ENCODE measurements at places on chromosomes 16 and 17. TPM values are rescaled to one million over a fixed set of nuclear protein-coding genes. Genes with fewer than 3 reads are reported as not detected.

- no peaks in the 10 kb centered on the region for H3K27me3 ChIP-seq
- H3K27ac ChIP-seq, result peak within 1 kb of the TSS; percentile 83
- DNase-seq, result peak; percentile 94
- H3K4me3 ChIP-seq, result peak within 1 kb of the TSS; percentile 47
- peaks cover 6% of the 10 kb centered on the region for H3K36me3 ChIP-seq
Observed at GRCh38 chr17:4899341-4900230, at the start of gene C17orf107. Gene C17orf107 (plus strand): TSS chr17:4899536. CDS start chr17:4899763, 227 bp downstream.

DNA sequence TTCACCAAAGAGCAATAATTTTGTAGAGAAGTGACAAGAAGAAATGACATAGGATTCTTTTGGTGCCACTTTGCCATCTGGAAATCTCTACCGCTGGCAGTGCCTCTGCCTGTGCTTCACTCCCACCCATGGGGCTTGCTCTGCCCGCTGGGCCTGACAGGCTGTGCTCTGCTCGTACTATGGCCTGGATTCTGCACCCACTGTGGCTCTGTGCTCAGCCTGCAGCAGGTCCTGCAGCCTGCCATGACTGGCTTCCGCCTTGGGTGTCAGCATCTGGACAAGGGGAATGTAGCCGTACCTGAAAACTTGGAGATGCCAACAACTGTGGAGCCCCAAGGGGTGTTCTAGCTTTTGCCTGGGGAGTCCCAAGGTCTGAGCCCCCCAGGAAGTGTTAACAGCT lies 792.3 kb downstream of the CDH8 start:
- no peaks in the 10 kb centered on the region for H3K27me3 ChIP-seq
- H3K36me3 ChIP-seq, result no peaks in the 10 kb centered on the region
- H3K4me1 ChIP-seq, result no peaks in the 10 kb centered on the region
- no peak overlapping the region for H3K27ac ChIP-seq
- DNase-seq, result no peak

DNA sequence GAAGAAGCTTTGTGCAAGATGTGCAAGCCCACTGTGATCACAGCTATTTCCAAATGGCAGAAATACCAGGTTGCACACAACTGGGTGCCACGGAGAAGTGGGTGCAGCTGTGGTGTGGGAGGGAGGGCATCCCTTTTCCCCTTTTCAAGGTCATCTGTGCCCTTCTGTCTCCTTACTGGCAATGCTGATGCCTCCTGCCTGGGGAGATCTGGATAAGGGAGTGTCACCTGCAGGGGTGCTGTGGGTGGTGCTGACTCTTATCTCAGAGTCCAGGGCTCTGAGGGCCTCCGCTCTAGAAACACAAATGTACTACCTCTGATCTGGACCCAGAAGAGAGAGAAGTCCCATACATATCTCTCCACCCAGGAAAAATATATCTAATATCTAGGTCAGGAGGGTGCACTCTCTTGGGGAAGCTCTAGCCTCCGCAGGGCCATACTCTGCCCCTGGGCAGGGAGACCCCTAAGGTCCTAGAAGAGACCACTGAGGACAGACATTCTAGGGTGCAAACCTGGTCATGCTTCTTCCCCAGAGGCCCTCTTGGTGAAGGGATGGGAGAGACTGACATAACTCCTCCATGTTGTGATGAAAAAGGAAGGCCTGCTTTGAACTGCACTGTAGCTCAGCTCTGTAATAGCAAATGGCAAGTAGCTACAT lies 18.5 kb downstream of the NPRL3 start:
- H3K27me3 ChIP-seq, result no peaks in the 10 kb centered on the region
- no peak for DNase-seq
- H3K36me3 ChIP-seq, result no peaks in the 10 kb centered on the region
- no peak overlapping the region for H3K4me3 ChIP-seq
- no peak overlapping the region for H3K27ac ChIP-seq

Gene ADAM11
- 1.0 TPM for total RNA-seq

DNA sequence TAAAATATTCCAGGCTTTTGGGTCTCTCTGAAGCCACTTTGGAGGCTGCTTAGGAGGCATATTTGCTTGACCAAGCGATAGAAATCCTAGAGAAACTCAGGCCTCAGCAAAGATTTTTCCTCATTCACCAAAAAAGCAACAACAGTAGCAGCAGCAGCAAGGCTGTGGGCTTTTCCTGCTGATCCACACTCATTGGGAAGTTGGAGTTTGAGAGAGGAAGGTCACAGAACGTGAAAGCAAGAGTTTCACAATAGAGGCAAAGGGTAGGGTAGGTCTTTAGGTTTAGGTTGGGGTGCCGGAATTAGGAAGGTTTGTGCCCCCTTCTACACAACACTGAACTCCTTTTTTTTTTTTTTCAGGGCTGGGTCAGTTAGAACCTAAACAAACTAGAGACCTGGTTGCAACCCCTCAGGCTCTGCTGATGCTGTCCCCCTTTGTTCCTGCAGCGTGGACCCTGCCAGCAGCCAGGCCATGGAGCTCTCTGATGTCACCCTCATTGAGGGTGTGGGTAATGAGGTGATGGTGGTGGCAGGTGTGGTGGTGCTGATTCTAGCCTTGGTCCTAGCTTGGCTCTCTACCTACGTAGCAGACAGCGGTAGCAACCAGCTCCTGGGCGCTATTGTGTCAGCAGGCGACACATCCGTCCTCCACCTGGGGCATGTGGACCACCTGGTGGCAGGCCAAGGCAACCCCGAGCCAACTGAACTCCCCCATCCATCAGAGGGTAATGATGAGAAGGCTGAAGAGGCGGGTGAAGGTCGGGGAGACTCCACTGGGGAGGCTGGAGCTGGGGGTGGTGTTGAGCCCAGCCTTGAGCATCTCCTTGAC lies 2.0 kb downstream of the TMUB2 start:
- H3K36me3 ChIP-seq, result no peaks in the 10 kb centered on the region
- H3K27me3 ChIP-seq, result no peaks in the 10 kb centered on the region
- DNase-seq, result no peak
- peak overlapping the region; percentile 99 for H3K27ac ChIP-seq
- no peaks in the 10 kb centered on the region for H3K4me1 ChIP-seq
- no peak overlapping the region for H3K4me3 ChIP-seq

- no peak overlapping the region for H3K4me3 ChIP-seq
- H3K36me3 ChIP-seq, result no peaks in the 10 kb centered on the region
- H3K4me1 ChIP-seq, result peaks cover 14% of the 10 kb centered on the region
- no peak overlapping the region for H3K27ac ChIP-seq
- H3K27me3 ChIP-seq, result no peaks in the 10 kb centered on the region
Observed at GRCh38 chr16:81549547-81550431, 105.2 kb downstream of the CMIP start.

Gene CCDC40
- 11.8 TPM for total RNA-seq
